ENCODE measurements at places on chromosomes 6 and 20.

- DNase-seq: peak; percentile 72
Observed at GRCh38 chr20:528923-529604, 14.5 kb downstream of the CSNK2A1 start.

DNA sequence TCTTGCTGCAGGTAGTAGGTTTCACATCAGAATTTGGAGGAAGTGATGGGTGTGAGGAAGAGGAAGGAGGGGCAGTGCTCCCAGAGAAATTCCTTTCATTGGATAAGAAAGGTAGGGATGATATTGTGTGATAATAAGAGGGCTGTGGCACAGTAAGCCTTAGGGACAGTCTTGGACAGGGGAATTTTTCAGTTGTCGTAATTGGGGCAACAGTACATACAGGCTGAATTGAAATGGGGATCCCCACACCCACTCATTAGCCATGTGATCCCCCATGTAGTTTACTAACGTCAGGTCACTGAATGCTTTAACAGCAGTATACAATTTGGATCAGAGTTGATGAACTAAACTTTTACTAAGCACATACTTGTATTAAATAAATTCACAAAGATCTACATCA lies 79.4 kb downstream of the FOXO3 start:
- DNase-seq: no peak

DNA sequence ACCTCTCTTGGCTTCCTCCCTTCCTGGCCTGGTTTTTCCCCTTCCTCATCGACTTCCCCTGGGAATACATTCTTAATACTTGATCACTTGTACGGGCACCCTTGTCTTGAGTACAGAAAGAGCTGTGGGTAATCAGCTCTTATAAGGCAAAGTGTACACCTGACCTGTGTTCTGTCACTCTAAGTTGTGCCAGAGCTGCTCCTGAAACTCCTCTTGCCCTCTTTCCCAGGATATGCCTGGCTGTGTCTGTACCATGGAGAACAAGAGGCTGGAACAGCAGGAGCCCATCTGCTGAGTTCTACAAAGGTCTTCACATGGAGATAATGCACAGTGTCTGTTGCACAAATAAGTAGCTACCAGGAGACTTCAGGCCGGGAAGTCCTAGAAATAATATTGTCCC lies 110.1 kb downstream of the FOXA2 start:
- DNase-seq: no peak

- no peak for DNase-seq
Observed at GRCh38 chr6:87785229-87785862, 83.3 kb upstream of the AKIRIN2 start.

DNA sequence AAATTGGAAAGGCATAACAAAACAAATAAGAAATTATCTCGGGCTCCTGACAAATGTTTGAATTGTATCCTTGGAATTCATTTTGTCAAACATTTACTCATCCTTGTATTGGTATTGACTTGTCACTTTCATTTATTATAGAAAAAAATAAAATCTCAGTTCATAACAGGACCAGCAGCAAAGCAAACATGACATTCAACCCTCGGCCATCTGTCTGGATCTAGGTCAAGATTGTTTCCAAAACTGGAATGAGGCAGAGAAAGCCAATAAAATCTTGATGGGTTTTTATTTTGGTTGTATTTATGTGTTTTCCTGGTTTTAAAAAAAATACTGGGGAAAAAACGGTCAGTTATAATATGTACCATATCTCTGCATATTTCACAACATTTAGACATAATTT lies 42.9 kb upstream of the FABP7 start:
- no peak for DNase-seq

DNA sequence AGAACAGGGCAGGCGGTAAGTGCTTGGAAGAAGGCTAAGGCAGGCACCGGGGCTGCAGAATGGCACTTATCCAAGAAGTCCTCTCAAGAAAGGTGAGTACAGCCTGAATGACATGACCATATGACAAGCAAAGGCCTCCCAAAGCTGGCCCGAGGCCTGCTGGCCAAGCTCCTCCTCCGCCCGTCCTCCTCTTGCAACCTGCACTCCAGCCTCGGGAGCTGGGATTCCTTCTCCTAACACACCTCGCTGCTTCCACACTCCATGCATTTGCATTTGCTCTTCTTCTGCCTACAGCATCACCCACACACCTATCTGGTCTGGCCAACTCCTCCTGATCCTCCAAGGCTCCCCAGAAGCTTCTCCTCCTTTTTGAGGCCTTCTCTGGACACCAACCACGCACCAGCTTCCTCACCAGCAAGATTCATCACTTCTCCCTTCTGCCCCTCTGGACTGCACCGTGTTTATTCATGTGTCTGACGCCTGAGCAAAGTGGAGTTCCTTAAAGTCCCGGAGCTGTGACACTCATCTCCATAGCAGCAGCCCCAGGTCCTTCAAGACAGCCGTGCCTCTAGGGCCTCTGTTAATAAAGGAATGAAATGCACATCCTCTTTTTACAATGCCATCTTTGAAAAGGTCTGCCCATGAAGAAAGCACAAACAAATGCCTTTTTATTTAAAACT lies 32.3 kb downstream of the CNKSR3 start:
- no peak for DNase-seq

DNA sequence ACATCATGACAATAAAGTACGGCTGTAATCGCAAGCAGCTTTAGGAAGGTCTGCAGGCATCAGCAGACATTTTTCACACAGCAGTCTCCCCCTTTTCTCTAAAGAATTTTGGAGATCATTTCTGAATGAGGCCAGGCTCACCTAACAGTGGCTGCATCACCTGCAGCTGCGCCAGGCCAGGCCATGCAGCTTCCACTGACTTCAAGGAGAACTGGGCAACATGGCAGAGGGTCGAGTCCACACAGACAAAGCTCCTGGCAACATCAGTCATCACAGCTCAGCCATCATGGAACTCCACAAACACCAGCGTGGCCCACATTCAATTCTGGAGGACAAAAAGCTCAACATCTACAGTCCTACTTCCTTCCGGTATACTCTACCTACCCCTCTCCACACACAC lies 17.8 kb upstream of the FOXC1 start:
- no peak for DNase-seq

DNA sequence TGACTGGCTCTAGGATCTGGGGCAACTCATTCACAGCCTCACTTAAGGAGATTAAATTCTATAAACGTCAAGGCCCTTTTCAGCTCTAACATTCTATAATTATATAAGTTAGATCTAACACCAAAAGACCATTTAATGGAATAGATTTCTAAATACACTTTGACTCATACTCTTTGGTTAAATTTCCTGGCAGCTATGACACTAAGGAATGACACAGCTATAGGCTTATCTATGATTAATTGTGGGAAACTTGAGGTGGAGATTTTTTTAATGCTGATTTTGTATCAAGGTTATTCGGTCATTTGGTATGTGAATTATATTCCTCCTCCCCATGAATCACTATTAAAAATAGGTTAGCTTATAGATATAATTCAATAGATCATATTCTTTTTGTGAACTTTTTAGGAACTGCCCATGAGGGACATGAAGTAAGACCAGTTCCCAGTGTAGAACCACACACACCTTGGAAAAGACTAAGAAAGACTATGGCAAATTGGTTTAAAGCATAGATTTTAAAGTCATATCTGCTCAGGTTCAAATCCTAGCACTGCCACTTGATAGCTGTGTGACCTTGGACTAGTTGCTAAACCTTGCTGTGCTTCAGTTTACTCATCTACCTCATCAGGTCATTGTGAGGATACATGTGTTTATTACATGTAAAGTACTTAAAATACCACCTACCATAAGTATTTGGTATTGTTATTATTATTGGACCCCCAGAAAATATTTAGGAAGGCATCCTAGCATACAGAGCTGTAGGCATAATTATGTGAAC lies 116.0 kb downstream of the CRYBG1 start:
- DNase-seq: no peak

- no peak for DNase-seq
Observed at GRCh38 chr6:154350293-154350692, 6.3 kb downstream of the IPCEF1 start.

DNA sequence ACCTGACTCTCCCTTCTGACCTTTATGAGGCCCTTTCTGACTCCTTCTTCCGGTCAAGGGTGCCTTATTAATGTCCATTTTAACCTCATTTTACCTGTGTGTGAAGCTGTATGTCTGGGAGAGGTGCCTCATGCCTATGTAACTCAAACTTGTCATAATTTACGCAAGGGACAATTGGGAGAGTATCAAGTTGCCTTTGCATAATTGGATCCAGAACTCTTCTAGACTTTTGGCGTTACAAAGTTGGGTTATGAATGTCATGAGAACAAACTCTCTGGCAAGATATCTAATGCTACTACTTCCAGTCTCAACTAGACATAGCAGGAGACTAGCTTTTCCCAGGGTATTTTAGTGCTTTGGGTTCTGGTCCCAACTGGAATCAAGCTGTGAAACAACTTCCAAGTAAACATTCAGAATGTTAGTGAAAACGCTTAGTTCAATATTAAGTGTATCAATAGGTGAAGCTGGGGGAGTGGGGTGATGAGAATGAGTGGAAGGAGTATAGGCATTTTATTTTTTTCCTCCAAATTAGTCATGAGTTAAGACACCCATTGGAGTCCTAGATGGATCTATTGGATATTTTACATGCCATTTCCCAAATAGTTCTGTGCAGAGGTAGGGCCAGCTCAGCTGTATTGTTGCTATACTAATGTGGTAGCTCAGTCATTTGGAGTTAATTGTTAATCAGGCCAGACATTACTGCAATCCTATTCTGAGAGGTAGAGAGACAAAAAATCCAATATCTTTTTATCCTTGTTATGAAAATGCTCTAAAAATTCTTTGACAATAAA lies 159.9 kb downstream of the TFAP2B start:
- DNase-seq: peak; percentile 81

- peak; percentile 16 for DNase-seq
Observed at GRCh38 chr20:20083807-20084206, 31.5 kb downstream of the CFAP61 start.

- DNase-seq: no peak
Observed at GRCh38 chr6:170074907-170075306, 216.0 kb downstream of the DLL1 start.

DNA sequence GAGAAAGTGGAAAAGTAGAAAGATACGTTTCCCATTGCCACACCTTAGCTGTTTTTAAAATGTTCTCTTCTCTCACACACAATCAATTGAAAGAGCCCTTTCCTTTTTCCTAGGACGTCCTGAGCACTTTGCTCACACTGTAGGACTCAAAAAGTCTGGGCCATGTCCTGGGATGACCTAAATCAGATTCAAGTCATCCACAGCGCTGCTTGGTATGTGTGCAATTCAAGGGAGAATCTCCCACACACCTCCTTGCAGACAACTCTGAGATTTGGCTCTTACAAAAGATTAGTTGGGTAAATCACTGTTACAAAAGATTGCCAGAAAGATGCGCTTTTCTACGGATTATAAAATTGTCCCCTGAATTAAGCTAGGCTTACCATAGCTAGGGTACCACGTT lies 130.1 kb downstream of the RNASET2 start:
- DNase-seq: no peak

GRCh38 chr6:159307246-159307790 lies 138.1 kb downstream of the FNDC1 start:
- no peak for DNase-seq

DNA sequence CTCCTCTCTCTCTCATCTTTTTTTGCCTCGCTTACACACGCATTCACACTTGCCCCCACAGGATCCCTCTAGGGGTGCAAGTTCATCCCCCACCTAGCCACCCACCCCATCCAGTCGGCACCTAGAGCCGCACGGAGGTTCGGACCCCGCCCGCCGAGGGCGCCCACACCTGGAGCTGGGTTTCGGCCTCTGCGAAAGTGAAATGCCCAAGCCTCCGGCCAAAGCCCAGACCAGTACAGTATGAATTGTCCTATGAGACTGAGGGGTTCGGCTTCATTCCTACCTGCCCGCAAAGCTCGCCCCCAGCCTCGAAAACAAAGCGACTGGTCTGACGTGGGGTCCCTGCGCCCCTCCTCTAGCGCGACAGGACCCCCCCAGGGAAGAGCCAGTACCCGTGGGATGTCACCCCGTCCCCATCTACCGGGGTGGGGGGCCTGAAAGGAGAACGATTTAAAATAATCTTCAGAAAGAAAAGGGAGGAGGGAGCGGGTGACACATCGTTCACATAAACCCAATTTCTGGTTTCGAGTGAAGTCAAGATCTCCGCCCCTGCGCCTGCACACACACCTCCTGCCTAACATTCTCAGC lies 1.5 kb downstream of the TFAP2A start:
- no peak for DNase-seq

DNA sequence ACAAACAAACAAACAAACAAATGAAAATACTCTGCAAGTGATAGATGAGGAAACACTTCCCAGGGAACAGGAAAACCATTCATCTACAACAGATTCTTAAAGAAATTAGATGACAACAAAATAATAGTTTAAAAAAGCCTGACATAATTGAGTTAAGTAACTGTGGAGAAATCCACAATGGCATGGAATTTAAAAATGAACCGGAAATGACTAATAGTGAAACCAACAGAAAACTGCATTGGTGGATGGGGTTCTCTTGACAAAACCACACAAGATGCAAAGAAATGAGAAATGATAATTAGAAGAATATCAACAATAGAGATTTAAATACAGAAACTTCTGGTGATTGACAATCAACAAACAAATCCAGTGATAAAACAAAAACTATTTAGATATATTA lies 785.6 kb downstream of the QKI start:
- no peak for DNase-seq

GRCh38 chr6:10569392-10570127 lies 48.4 kb downstream of the GCNT2 start:
- peak; percentile 21 for DNase-seq

DNA sequence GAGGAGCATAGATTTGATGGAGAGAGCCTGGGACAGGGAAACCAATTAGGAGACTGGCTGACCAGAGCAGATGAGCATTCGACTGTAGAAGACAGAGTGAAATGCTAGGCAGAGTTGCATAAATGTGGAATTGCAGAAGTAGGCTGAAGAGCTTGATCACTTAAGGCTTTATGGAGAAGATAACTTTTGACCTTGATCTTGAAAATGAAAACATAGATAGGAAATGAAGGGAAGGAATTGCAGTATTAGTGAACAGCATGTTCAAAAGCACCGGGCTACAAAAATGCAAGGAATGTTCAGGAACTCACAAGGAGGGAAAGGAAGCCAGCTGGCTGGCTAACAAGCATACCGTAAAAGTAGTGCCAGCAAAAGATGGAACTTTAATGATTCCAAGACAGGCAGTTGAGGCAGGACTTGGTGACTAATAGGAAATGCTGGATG lies 20.5 kb upstream of the LTV1 start:
- DNase-seq: no peak

- no peak for DNase-seq
Observed at GRCh38 chr6:129671442-129672340, 38.3 kb downstream of the ARHGAP18 start.

All from fibroblast of gingiva (primary cell).